Peyer's patch (tissue), 4 donors: ENCODE measurements at places on chromosomes 1 and 21. TPM values are rescaled to one million over a fixed set of nuclear protein-coding genes. Genes with fewer than 3 reads are reported as not detected.

DNA sequence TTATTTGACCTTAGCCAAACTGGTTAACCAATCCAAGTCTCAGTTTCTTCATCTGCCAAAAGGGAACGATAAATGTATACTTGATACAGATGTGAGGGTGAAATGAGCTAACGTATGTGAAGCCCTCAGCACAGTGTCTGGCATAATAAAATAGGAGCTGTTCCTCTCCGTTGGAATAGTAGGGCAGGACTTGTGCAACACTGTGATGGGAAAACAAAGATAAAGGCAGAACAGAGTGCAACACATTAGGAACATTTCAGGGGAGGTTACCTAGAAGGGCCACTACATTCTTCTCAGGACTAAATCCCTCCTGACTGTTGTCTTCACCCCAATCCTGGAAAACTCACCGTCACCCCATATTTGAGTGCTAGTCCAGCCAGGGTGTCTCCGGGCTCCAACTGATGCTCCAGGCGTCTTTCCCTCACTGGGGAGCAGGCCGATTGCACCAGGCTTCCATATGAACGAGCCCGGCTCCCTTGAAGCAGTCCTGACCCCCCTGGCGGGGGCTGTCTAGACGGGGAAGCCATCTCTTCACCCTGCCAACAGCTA is 896 bp downstream of the LYSMD1 start:
- peak overlapping the region; percentile 88 for H3K4me3 ChIP-seq
- no peaks in the 10 kb centered on the region for H3K4me1 ChIP-seq
- peak overlapping the region; percentile 81 for H3K27ac ChIP-seq
- H3K36me3 ChIP-seq, result no peaks in the 10 kb centered on the region

DNA sequence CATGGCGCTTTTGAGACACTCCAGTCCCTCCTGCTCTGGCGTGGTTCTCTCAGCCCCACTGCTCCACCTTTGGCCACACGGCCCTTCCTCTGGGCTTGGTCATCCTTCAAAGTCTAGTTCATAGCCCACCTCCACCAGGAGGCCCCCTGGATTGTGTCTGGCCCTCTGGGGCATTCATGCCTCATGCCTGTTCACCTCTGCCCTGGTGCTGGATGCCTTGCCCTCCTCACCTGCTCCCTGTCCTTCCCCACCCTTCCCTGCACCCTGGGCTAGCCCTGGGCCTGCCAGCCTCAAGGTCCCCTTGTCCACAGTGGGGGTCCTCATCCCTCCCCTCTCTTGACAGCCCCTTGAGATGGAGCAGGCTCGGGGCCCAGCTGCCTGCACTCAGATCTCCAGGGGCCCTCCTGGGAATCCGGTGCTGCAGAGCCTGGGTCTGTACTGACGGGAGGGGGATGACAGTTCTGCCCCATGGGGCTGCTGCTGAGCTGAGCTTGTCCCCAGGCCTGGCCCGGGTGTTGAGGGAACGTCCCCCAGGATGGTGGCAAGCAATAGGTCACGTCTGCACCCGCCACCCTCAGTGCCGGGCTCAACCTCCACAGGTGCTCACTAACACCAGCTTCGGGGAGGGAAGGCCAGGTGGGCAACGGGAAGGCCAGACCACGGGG is 18.4 kb downstream of the PRXL2B start:
- H3K36me3 ChIP-seq, result no peaks in the 10 kb centered on the region
- no peaks in the 10 kb centered on the region for H3K27me3 ChIP-seq
- no peak overlapping the region for H3K27ac ChIP-seq
- DNase-seq, result no peak

DNA sequence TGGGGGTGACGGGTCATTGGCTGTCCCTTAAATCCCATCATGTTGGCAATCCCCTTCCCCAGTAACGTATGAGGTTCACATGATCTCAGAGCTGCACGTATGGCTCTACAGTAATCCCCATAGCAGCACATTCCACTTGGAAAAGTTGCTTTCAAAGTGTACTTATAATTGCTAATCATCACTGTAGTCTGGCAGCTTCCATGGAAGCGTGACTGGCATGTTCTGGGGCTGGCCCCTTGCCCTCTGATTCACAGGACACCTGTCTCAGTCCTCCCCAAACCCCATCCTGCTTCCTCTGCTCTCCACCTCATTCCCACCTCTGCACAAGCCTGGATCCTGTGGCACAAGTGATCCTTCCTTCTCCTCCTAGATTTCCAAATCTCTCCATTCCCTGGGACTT is 102.2 kb downstream of the TSEN15 start:
- no peak overlapping the region for H3K4me3 ChIP-seq
- no peaks in the 10 kb centered on the region for H3K27me3 ChIP-seq

GRCh38 chr1:227883641-227884301 is 64.0 kb downstream of the WNT9A start:
- H3K4me3 ChIP-seq, result no peak overlapping the region
- H3K27ac ChIP-seq, result no peak overlapping the region
- peak; percentile 39 for DNase-seq

LIPI gene
- not detected for total RNA-seq

DNA sequence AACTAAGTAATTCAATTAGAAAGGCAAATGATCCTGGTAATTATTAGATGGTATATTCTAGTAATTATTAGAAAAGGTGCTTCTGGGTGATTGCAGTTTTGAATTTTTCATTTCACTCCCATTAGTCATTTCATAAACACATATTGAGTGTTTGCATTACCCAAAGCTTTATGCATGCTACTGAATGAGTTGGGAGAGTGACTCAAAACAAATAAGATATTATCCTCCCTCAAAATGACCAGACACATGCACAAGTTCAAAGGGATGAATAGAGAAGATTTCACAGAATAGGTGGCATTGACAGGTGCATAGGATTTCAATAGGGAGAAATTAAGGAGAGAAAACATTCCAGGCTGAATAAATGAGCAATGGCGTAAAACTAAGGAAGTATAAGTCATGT is 84.7 kb downstream of the PHTF1 start:
- H3K27ac ChIP-seq, result no peak overlapping the region
- no peak for DNase-seq
- no peak overlapping the region for H3K4me3 ChIP-seq
- H3K4me1 ChIP-seq, result no peaks in the 10 kb centered on the region
- no peaks in the 10 kb centered on the region for H3K36me3 ChIP-seq
- no peaks in the 10 kb centered on the region for H3K27me3 ChIP-seq

CACNA1S gene
- not detected for total RNA-seq

DNA sequence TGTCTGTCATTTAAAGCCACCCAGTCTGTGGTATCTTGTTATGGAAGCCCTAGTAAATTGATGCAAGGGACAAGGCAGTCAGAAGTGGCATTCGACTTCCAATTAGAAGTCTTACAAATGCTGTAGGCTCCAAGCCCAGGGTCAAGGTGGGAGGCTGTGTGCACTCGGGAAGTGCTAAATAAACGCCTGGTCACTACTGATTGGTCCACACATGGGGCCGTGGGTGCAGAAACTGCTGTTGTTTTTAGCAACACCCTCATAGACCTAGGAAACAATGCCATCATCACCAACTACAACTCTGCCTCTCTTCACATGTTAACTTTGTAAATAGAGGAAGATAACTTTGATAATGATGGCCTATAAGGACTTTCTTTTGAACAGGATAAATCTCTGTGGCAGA is 20.2 kb upstream of the ZBTB21 start:
- no peaks in the 10 kb centered on the region for H3K36me3 ChIP-seq
- DNase-seq, result peak; percentile 4
- H3K27ac ChIP-seq, result no peak overlapping the region

AJAP1 gene
- 0.13 TPM for total RNA-seq

- H3K27me3 ChIP-seq, result peaks cover 4% of the 10 kb centered on the region
- H3K27ac ChIP-seq, result peak overlapping the region; percentile 85
- DNase-seq, result peak; percentile 46
Measured at GRCh38 chr21:45551783-45552695, 9.8 kb upstream of the SLC19A1 start.
